ENCODE measurements at places on chromosomes 12 and 14.
A peak's percentile ranks its signal among the peaks of the same experiment; 100 is the strongest.

GRCh38 chr14:71070169-71070568 lies 162.9 kb downstream of the PCNX1 start:
- DNase-seq, result no peak

- peak; percentile 34 for DNase-seq
Observed at GRCh38 chr12:109518820-109519665, 41.6 kb downstream of the UBE3B start.

DNA sequence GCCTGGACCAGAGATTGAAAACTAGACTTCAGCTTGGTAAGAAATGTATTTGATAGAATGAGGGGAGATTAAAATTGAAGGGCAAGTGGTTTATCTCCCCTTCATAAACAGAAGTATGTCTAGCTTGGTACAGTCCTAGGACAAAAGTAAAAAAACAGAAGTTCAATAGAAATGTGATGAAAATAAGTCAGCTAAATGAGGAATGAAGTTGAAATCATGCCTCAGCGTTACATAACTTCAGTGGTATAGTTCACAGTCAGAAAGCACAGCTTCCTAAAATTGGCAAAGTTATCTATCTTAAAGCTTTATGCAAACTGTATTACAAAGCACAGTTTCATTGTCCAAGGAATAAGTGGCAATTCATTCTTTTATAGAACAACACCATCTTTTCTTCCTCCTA lies 90.2 kb upstream of the SYT10 start:
- DNase-seq, result no peak

- DNase-seq, result no peak
Observed at GRCh38 chr12:124032265-124032886, 59.4 kb downstream of the ZNF664 start.

GRCh38 chr12:7959701-7960121 lies 23.7 kb upstream of the SLC2A3 start:
- no peak for DNase-seq

GRCh38 chr12:66137937-66138336 lies 7.4 kb upstream of the LLPH start:
- no peak for DNase-seq

DNA sequence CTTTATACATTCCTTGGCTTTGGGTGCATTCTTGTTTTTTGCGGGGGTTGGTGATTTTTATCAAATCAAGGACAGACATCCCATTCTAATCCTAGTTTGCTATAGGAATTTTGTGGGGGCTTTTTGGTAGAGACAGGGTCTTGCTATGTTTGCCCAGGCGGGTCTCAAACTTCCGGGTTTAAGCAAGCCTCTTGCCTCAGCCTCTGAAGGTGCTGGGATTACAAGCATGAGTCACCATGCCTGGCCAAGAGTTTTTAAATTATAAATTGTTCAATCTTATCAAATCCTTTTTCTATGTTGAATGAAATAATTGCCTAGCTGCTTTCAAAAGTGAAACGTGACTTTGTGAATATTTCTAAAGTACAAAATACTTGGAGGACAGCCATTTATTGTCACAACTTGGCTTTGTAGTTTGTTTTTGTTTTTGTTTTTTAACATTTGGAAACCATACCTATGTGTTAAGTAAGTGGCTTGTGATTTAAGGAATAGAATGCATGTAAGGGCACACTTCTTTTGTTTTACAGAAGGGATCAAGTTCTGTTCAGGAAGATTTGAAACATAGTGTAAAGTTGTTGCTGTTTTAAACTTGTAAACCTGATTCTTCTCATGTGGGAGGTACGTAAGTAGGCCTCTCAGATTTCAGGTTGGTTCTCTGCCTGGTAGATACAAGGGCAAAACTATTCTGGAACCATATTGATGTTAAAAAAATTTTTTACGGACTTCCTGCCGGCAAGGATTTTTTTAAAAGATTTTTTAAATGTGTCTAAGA lies 13.4 kb downstream of the MARK3 start:
- no peak for DNase-seq

DNA sequence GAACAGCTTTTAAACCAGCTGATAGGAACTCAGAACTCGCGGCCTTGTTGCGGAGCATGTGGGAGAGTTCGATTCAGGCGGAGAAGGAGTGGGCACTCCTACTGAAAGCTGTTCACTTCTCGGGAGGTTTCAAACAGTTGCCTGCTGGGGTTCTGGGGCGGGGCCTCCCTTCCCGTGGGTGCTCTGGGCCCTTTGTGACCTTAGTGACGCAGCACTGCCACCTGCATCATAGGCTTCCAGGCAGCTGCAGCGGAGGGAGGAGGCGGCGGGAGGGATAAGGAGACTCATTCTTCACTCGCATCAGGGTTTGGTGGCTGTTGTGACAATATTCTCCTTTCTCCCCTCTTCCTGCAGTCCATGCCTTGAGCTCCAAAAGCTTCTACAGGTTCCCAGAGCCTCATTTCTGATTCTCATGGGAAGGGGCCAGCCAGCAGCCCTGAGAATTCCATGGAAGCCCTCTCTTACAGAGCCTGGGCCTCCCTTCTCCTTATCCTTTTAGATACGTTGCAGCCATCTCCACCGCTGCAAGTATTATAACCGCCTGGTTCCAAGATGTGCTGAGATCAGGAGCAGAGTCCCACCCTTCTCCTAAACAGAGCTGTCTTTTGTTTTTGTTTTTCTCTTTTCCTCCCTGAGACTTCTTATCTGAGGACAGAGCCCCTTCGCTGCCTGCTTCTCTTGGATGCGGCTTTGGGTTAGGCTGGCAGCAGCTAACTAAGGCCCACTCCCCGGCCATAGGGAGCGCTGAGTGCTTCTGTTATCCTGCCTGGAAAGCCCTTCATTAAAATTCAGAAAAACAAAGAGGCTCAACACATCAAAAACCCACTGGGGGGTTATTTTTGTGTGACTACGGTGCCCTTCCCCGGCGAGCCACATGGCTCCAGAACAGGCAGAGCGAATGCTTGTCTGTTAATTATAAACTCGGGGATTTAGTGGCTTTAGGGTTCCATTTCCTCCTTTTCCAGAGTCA lies 67.6 kb upstream of the GPATCH2L start:
- no peak for DNase-seq

DNA sequence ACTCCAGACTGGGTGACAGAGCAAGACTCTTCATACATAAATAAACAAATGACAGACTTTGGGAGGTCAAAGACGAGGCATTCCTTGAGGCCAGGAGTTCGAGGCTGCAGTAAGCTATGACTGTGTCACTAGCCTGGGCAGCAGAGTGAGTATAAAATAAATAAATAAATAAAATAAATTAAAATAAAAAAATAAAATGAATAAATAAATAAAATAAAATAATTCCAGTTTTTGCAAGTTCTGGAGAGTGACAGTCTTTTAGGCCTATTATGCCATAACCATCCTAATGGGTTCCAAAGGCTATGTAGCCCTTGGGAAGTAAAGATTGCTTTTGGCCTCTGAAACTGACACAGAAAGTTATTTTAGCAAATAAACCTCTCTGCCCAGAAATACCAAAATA lies 16.5 kb upstream of the NRDE2 start:
- no peak for DNase-seq

- DNase-seq, result no peak
Observed at GRCh38 chr14:29390081-29390832, 537.4 kb downstream of the PRKD1 start.

DNA sequence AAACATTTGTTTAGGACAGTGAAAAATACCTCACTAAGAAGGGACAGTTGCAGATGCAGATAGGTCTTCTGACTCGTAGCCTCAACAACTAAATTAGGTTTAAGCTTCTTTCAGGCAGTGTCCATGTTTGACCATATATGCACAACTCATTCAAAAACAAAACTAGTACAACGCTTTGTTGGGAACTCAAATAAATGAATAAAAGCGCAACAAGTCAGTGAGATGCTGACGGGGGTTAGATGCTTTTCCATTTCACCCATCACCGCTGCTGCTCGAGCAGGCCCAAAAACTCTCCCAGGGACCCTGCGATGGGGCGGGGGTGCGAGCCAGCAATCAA lies 633 bp downstream of the RPAP3 start:
- DNase-seq, result no peak

DNA sequence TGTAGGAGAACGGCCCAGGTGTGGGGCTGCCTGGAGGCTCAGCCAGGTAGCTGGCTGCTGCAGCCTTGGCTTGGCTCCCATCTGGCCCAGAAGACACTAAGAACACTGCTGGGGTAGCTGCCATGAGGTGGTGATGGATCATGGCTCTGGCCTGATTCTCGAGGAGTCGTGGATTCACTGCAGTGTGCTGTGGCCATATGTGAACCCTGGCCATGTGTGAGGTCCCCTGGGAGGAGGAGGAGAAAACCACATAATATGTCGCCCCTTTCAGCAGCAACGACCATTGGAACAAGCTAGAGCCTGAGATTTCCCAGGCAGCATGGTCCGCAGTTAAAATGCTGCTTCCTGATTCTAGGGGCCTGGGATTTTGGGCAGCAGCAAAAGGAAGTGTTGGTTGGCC lies 4.0 kb upstream of the PRMT8 start:
- no peak for DNase-seq

DNA sequence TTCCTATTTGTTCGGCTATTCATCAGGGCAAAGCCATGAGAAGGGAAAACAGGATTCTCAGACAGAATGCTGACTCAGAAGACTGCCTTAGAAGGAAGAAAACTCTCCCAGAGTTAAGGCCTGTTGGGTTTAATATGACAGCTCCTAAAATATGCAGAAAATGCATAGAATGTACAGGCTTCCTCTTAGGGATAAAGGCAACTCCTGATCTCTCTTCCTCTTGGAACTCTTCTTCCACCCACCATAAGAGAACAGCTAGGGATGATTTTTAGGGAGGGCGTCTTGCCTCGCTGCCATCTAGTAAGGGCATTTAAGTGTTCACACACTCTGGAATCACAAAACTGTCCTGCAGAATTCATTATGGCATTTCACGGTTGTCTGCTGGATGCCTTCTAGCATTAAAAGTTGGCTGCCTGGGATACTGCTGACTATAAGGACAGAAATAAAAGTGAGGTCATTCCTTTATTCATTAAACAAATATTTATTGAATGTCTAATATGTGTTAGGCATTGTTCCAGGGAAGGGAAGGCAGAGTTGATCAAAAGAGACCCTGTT lies 73.7 kb downstream of the DCAF5 start:
- DNase-seq, result no peak

DNA sequence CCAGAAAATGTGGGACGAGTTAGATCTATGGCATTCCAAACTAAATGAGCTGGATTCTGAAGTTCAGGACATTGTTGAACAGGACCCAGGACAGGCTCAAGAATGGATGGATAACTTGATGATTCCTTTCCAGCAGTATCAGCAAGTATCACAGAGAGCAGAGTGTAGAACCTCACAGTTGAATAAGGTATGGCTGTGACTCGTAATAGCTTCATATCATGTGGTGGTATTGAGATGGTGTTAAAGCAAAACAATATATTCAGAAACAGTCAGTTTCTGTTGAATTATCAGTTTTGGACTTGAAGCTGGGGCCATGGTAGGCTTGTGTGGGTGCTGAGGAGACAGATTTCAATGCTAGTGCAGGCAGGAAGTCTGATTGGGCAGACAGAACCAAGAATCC lies 213.7 kb downstream of the ESR2 start:
- DNase-seq, result no peak

- no peak for DNase-seq
Observed at GRCh38 chr14:73069585-73069984, 11.3 kb downstream of the RBM25 start.

DNA sequence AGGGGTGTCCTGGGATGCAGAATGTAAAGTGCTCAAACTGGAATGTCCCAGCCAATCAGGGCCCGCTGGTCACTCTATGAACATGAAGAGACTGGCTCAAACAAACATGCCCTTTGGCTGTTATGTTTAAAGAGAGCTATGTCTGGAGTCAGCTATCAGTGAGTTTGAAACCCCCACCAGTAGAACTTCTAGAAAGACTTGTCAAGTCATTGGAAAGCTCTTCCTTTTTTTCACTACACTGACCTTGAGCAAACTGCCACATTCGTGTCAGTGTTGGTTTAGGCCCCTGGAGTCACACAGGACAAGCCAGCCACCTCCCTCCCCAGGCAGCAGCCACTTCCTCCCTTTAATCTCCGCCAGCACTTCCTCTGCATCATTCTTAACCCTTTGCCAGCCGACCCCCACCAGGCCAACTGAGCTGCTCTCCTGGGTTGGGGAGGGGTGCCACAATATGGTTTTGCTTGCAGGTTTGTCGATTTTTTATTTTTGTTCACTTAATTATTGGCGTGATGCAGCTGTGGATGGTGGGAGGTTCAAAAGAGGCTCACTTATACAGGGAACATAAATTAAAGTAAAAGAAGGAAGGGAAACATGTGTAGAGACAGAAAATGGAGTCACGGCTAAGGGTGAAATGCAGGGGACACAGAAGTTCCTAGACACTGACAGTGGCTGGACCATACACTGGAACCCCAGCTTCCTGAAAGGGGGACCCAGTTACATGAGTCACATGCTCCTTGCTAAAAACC lies 25.3 kb downstream of the CMKLR1 start:
- no peak for DNase-seq

GRCh38 chr14:99377951-99378350 lies 102.7 kb downstream of the SETD3 start:
- no peak for DNase-seq

- DNase-seq, result no peak
Observed at GRCh38 chr14:55588259-55588699, 8.3 kb downstream of the KTN1 start.

GRCh38 chr12:109951136-109951535 lies 45.0 kb downstream of the GIT2 start:
- no peak for DNase-seq

- DNase-seq, result no peak
Observed at GRCh38 chr12:24573621-24574020, 375.3 kb downstream of the BCAT1 start.

- no peak for DNase-seq
Observed at GRCh38 chr14:91138511-91139359, 24.9 kb downstream of the DGLUCY start.

DNA sequence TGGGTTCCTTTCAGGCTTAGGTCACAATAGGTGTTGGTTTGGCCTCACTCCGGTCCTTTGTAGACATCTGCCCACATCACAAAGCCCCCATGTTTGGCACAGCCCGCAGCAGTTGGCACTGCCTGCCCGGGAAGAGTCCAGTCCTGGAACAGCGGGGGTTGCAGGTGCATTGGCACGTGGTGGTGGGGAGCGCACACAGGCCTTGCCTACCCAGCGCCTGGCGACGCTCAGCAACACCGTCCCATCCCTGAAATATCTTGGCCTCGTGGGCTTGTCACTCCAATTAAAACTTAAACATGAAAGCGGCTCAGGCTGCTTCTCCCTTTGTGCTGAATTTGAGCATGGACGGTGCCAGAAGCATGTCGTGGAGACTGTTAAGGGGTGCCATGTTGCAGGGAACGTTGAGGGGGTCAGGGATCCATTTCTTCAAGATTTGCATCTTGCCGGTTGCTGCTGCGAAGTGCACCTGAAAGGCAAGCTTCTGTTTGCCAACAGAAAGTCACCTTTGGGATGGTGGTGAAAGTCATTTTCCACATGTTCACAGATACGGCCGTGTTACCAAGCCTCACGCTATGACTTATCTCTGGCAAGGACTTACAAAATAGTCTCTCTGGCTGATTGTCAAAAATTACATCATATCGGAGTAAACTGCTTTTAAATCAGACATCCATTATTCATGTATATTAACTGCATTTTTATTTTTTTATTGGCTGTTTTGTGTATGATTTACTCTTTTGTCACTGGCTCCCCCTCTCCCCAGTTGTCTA lies 91.5 kb downstream of the FBXW8 start:
- DNase-seq, result no peak

GRCh38 chr12:22712083-22712482 lies 87.1 kb downstream of the ETNK1 start:
- no peak for DNase-seq

- no peak for DNase-seq
Observed at GRCh38 chr12:124508381-124509079, 58.9 kb downstream of the NCOR2 start.

All from stimulated activated CD4-positive, alpha-beta T cell treated with anti-CD3 and anti-CD28 coated beads, Interleukin-1b, Interleukin-23, amount 100 ng/mL, for 4 hours (primary cell).